Left lobe of liver (tissue), 2 donors: ENCODE measurements at places on chromosomes 13 and 19. TPM values are rescaled to one million over a fixed set of nuclear protein-coding genes. Genes with fewer than 3 reads are reported as not detected.
A peak's percentile ranks its signal among the peaks of the same experiment; 100 is the strongest.

DNA sequence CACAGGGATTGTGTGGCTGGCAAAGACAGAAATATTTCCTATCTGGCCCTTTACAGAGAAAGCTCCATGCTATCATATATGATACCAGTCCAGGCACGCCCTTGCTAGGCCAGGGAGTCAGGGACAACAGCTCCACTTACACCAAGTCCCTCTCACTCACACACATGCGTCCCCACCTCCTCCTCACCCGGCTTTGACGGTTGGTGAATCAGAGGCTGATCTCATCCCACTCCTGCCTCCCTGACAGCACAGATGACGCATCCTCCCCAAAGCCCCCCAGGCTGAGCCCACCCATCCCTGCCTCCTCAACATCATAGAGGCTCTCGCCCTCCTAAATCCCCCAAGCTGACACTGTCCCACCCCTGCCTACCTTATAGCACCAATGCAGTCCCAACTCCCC, 62.7 kb downstream of the F2RL3 start:
- peak; percentile 22 for DNase-seq

DNA sequence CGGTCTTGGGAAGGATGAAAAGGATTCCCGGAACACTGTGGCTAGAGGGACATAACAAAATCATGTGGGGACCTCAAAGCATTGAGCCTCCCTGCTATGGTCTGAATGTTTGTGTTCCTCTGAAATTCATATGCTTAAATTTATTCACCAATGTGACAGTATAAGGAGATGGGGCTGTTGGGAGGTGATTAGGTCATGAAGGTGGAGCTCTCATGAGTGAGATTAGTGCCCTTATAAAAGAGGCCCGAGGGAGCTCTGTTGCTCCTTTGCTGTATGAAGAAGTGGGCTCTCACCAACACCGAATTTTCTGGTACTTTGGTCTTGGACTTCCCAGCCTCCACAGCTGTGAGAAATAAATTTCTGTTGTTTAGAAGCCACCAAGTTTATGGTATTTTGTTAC, 26.1 kb upstream of the DGKH start:
- DNase-seq, result no peak

Gene FGF9
- not detected for total RNA-seq

DNA sequence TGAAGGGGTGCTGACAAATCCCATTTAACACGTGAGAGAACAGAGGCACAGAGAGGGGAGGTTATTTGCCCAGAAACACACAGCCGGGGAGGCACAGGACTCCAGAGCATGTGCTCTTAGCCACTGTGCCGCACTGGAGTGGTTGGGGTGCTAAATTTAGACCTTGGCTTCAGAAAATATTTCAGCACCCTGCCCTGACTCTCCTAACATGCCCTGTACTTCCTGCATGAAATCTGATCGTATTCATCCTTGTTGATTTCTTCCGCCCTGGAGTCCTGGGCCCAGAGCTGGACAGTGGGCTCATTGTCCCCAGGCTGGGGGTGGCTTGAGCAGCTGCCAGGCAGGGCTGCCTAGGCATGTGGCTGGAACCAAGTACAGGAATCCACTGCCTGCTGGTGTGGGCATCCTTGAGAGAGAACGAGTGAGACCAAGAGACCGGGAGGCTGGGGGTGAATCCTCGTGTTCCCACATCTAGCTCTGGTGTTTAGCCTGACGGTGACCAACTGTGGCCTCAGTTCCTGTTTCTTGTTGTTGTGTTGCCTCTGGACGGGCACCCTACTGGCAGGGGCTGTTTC, 5.3 kb downstream of the SLC27A1 start:
- DNase-seq, result no peak

GRCh38 chr19:38705197-38706019, 38.9 kb downstream of the CAPN12 start:
- no peak for DNase-seq

- DNase-seq, result no peak
Observed at GRCh38 chr19:4362101-4362828, 18.9 kb downstream of the MPND start.

GRCh38 chr13:20503088-20504083, 22.3 kb downstream of the CRYL1 start:
- DNase-seq, result peak; percentile 77

DNA sequence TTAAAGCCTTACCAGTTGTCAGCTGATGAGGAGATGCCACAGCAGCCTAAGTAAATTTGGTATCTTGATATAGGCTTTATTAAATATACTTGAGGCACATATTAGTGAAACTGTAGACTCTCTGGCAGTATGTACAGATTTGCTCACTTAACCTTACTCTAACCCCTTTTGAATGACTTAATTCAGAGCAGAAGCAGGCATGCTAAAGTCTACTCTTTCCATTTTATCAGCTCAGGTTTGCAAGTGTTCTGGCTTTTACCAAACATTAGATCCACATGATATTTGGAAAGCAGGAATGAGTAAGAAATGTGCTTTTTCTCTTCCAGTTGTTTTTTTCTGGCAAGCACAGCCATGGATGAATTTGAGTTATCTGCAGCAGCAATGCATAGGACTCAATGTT, 541.0 kb upstream of the PCDH9 start:
- no peak for DNase-seq

DNA sequence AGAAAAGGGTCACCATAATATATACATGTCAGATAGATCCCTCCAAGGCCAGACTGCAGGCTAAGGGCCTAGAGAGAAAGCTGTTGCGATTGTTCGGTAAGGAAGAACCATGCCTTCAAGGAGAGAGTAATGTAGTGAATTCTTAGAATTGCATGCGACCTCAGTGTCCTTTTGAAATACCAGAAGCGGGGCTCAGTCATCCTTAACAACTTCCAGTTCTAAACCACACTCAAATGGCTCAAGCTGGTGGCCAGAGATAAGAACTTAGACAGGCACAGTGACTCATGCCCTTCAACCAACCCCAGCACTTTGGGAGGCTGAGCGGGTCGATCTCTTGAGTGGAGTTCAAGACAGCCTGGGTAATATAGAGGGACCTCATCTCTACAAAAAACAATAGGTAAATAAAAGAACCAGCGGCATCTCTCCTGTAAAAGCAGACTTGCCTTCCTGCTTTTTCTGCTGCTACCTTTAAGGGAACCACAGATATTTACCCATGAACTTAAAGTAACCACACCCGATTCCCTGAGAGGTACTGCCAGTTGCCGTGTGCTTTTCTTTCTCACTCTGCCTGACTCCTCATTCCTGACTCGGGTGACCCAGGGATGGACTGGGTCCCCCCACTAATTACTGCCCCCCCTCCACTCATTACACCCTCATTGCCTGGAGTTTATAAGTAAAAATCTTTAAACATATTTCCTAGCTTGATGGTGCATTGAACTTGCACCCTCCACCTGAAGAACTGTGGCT, 15.4 kb upstream of the SIGLEC6 start:
- DNase-seq, result no peak

Gene TMEM255B
- total RNA-seq, result 5.3 TPM

Gene COX7A1
- total RNA-seq, result 3.9 TPM

GRCh38 chr13:111961236-111961635, 105.7 kb upstream of the SOX1 start:
- DNase-seq, result no peak

Gene RFXAP
- total RNA-seq, result 0.75 TPM

- no peak for DNase-seq
Observed at GRCh38 chr19:39833160-39833463, 850 bp downstream of the DYRK1B start.

DNA sequence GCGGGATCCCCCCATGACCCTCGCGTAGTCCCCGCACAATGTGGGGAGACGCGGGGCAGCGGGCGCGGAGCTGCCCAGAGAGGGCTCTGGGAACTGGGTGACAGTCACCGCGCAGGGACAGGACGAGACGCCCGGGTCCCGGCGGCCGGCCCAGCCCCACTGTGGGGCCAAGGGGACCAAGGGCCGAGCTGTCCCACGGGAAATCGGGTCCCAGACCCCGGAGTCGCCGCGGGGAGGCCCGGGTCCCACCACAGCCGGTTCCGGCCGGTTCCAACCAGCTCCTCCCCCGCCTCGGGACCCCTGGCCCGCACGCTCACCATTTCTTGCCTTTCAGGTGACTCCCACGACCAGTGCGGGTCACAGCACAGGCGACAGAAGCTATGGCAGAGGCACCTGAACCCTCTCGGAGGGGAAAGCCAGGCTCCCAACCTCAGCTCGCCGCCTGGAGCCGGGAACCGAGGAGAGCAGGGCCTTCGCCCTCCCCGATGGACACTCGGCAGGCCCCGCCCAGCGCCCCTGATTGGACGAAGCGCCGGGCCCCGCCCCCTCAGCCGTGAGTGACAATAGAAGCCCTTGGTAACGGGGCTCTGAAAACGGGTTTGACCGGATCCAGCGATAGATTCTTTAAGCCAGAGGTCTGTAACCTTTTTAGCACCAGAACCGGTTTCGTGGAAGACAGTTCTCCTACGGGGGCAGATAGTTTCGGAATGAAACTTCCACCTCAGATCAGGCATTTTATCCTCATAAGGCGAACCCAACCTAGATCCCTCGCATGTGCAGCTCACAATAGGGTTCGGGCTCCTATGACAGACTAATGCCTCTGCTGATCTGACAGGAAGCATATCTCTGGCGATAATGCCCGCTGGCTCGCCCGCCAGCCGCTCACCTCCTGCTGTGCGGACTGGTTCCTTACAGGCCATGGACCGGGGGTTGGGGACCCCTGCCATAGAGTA, at the start of gene ZNF433:
TSS of gene ZNF433 (minus strand) at position 460 of the 953 bp plus-strand sequence. CDS start at position 320, 140 bp downstream.
- peak; percentile 96 for DNase-seq

DNA sequence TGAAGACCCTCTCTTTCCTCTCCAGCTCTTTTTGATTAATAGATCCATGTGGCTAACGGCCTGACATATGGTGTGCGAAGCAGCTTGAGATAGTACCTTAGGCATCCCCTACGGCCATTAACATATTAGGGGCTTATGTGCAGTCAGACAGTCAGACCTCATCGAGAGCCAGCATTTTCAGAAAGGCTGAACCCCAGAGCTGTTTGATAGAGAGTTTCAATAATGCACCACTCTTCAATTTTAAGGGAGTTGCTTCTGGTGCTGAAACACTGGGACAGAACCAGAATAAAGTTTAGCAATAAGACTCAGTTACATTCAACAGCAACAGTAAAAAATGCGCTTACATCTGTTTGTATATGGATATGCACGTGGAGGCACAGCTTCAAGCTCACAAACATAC, 10.8 kb downstream of the POU4F1 start:
- no peak for DNase-seq

Gene PRTN3
- total RNA-seq, result 0.23 TPM

GRCh38 chr19:38434549-38435051, 1.1 kb downstream of the RYR1 start:
- no peak for DNase-seq

GRCh38 chr13:42525035-42525504, 48.9 kb upstream of the TNFSF11 start:
- DNase-seq, result peak; percentile 62

DNA sequence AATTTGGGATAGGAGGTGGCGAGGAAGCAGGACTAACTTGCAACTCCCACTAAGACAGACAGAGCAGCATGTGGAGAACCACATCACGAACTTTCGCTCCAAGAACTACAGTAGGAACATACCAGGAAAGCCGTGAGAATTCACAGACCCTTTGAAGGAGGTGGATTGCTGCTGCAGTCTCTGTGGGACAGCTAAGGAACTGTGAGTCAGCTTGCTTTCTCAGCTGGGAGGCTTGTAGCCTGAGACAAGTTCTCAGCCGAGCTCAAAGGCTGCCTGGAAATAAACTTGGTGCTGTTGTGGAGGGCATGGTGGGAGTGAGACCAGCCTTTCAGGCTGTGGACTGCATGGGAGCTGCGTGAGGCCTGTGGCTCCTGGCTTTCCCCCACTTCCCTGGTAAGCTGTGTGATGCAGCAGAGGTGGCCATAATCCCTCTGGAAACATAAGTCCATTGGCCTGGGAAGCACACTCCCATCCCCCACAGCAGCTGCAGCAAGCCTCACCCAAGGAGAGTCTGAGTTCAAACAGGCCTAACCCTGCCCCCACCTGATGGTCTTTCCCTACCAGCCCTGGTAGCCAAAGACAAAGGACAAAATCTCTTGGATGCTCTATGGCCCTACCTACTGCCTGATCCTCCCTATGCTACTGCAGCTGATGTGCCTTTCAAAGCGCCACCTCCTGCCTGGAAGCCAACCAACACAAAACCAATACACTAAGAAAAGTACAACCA, 441.1 kb upstream of the HTR2A start:
- no peak for DNase-seq
